ENCODE measurements at places on chromosomes 1 and 21. TPM values are rescaled to one million over a fixed set of nuclear protein-coding genes. Genes with fewer than 3 reads are reported as not detected.

- no peak for DNase-seq
Measured at GRCh38 chr1:226453015-226453704, 45.3 kb upstream of the PARP1 start.

- DNase-seq, result no peak
Measured at GRCh38 chr1:220815409-220815808, 28.7 kb downstream of the MTARC1 start.

FCRL2 gene
- total RNA-seq, result not detected

TMPRSS2 gene
- not detected for total RNA-seq

PDZK1 gene
- total RNA-seq, result 104 TPM

DNA sequence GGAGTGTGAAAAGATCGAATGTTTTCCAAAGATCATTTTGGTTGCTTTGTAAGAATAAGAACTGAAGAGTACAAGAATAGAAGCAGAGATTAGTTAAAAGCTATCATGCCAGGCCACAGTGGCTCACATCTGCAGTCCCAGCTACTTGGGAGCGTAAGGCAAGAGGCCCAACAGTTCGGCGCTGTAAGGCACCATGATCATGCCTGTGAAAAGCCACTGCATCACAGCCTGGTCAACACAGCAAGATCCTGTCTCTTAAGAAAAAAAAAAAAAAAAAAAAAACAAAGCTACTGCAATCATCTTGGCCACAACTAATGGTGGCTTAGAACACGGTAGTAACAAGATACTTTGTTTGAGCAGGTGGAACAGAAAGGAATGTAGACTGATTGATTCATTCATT is 116.2 kb downstream of the EIF4G3 start:
- no peak for DNase-seq
